T-helper 2 cell treated with Interferon-gamma antibody and Interleukin-4, amounts not matched to agents 100 ng/mL and 5 ng/mL, for 36 hours (primary cell): ENCODE measurements at places on chromosomes 2 and 18. TPM values are rescaled to one million over a fixed set of nuclear protein-coding genes. Genes with fewer than 3 reads are reported as not detected.

Gene POTEI
- not detected in 2 replicates for total RNA-seq

Gene THSD7B
- total RNA-seq, result not detected in 2 replicates

Gene PROC
- total RNA-seq, result not detected in 2 replicates

Gene SLC9A4
- 0.11 and 0.18 TPM in 2 replicates for total RNA-seq

Gene UGT1A10
- not detected in 2 replicates for total RNA-seq

Gene ATG9A
- 37.2 and 51.6 TPM in 2 replicates for total RNA-seq

Gene RHBDD1
- total RNA-seq, result 30.4 and 33.3 TPM in 2 replicates

Gene SCN7A
- total RNA-seq, result not detected in 2 replicates
